ENCODE measurements at places on chromosomes 6 and 20.

- no peak for DNase-seq
These were observed 4.5 kb downstream of the TP53INP2 start for GRCh38 chr20:34708621-34709043.

DNA sequence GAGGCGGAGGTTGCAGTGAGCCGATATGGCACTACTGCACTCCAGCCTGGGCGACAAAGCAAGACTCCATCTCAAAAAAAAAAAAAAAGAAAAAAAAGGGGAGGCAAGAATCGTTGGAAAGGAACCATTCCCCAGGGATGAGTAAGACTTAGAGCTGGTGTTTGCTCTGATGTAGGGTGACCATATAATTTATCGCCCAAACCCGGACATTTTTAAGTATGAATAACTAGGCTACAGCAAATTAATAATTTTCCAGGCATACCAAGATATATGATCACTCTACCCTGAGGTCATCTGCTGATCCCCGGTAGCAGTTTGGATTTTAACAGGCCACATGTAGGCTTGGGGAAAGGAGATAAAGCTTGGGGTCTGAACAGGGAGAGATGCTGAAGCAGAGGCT is 260.9 kb downstream of the BTBD9 start:
- DNase-seq, result no peak

- no peak for DNase-seq
These were observed 25.2 kb downstream of the PYGB start for GRCh38 chr20:25273046-25273445.

- no peak for DNase-seq
These were observed 89.4 kb upstream of the ANKEF1 start for GRCh38 chr20:9945408-9945807.

- no peak for DNase-seq
These were observed 21.3 kb upstream of the CLIC5 start for GRCh38 chr6:46036911-46037310.

DNA sequence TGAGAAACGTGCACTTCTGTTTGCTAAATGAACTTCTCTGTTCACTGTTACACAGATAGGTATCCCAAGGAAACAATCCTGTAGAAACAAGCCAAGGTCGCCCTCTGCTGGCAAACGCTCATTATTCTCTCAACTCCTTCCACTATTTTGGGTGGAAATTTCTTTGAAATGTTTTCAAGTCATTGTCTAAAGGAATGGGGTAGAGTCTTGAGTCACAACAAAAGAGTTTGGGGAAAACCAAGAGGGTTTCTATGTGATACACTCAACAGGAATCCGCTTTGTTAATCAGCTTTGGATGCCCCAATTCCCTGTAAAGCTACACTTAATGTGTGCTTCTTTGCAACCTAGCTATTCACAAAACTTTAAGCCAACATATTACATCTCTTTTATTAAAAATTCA is 4.6 kb upstream of the RAE1 start:
- DNase-seq, result no peak
